ENCODE measurements at places on chromosomes 16 and 17.

- no peak for DNase-seq
Measured at GRCh38 chr16:61858988-61859387, 177.2 kb downstream of the CDH8 start.

GRCh38 chr17:59361916-59362810, 30.7 kb downstream of the YPEL2 start:
- DNase-seq = peak; percentile 66

GRCh38 chr16:30009990-30010843, 610 bp downstream of the DOC2A start:
- no peak for DNase-seq

DNA sequence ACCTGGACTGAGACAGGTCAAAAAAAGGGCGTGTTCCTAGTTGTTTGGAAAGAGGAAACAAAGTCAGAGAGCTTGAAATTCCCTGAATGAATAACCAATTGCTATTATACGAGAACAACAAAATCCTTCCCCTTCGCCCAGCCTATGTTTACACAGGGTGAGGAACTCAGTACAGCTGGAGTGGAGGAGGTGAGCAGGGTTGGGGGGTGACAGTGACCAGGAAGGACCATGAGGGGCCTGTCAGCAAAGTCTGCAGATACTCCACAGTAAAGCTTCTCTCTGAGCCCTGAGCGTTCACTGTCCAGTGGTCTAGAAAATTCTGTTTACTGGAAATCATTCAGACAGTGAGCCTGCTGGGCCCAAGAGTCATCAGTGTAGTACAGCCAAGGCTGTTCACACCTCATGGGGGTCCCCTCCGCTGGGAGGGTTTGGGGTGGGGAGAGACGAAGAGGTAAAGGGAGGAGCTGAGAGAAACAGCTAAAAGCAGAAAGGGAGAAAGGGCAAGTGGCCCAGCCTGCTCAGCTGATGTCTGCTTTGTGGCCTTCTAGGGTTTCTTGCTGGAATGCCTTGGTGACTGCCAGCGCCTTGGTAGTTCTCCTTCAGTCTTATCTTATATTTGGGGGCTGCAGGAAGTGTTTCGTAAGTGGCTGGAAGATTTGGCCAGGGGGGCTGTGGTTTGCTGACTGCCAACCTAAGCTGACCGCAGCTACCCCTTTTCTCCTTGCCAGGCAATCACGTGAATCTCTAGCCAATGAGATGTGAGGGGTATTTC, 5.7 kb downstream of the DUSP3 start:
- DNase-seq = no peak

- no peak for DNase-seq
Measured at GRCh38 chr17:57925361-57925990, 29.7 kb downstream of the CUEDC1 start.

DNA sequence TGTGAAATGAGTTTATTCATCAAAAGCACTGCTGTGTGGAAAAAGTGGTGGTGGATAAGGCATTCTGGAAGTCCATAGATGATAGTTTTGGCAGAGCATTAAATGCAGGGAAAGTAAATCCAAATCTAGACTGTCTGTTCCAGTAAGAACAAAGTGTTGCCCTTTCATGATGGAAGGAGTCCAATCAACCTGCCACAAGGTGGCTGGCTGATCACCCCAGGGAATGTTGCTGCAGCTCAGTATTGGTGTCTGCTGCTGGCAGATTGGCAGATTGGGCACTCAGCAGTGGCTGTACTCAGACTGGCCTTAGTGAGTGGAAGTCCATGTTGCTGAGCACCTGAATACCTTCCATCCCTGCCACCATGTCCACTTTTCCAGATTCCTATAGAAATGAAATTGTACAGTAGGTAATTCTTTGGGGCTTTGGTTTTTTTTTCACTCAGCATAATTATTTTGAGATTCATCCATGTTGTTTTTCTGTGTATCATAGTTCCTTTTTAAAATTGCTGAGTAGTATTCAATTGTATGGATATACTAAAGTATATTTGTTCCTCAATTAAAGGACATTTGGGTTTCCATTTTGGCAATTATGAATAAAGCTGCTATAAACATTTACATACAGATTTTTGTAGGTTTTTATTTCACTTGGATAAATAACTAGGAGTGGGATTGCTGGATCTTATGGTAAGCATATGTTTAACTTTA, 14.3 kb downstream of the DYNLL2 start:
- DNase-seq = no peak

DNA sequence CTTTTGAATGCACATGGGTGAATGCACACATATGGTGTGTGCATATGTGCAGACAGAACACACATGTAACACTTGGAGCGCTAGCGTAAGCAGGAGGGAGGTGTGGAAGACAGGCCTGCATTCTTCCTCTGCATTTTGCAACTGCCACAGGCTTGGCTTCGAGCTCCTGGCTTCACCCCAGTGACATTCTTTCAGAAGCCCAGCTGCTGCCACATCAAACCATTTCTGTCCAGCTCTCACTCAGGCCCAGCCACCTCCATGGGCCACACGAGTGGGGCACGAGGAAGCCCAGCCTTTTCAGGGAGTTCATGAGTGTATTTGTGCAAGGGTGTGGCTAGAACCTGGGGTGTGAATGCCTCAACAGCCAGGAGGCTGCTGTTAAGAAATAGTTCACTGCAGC, 18.8 kb downstream of the LGALS3BP start:
- DNase-seq = no peak

- DNase-seq = no peak
Measured at GRCh38 chr17:64502021-64502420, 4.1 kb downstream of the DDX5 start.

- no peak for DNase-seq
Measured at GRCh38 chr16:10325783-10326543, 59.9 kb upstream of the ATF7IP2 start.

GRCh38 chr17:22171631-22172030, 479.3 kb downstream of the KCNJ18 start:
- no peak for DNase-seq

DNA sequence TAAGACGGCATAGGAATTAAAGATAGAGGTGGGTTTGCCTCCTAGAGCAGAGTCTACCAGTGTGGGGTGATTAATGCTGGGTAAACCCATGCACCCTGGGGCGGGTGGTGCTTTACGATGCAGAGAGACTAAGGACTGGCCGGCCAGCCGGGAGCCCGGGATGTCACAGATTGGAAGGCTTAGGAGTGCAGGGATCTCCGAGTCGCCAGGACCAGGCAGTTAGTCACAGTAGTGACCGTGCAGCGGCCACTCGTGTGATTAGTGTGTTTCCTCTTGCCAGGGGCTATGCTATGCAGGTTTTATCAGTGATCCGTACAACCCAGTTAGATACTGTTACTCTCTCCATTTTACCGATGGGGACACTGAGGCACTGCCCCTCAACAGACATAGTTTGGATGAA, 10.4 kb downstream of the CMIP start:
- no peak for DNase-seq

DNA sequence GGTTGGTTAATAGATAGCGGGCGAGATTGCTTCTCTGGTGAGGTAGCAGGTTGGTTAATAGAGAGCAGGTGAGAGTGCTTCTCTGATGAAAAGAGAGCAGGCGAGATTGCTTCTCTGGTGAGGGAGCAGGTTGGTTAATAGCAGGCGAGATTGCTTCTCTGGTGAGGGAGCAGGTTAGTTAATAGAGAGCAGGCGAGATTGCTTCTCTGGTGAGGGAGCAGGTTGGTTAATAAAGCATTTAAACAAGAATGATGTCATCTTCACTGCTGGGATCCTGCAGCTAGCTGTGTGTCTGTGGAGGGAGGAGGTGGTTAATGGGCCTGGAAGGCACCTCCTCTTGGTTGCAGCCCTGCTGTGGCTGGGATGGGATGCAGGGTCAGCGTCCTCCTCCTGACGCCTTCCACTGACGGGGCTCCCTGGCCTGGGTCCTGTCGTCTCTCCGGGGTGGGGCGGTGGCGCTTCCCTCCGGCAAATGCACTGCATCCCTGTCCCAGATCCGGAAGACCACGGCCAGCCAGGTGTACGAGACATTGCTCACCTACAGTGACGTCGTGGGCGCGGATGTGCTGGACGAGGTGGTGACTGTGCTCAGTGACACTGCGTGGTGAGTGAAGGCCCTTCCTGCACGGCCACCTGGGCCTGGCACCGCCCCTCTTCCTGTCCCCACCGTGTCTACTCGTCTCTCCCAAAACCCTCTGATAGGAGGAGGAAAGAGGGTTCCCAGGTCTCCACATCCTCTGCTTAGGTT, 99.2 kb upstream of the ZNF750 start:
- no peak for DNase-seq

DNA sequence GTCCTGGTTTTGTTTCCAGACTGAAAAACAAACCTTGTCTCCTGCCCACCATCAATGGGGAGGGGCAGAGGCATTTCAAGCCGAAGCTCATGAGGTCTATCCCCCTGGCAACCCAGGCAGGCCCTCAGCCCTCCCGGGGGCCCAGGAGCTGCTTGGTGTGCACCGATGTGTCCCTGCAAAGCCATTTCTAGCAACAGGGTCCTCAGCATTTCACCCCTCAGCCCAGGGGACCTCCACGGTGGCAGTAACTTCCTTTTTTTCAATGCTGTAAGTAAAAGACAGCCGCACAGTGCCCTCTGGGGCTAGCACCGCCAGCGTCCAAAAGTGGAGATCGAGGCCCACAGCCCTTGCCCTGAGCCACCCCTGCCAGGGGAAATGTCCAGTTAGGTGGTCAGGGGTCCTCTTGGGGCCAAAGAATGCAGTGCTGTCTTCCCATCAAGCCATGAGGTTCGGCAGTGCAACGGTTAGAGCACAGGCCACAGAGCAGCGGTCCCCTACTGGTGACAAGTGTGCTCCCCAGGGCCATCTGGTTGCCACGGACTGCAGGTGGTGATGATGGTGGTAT, 79.9 kb downstream of the LITAF start:
- DNase-seq = no peak

GRCh38 chr17:40956401-40957254, 10.1 kb downstream of the KRT39 start:
- DNase-seq = no peak

GRCh38 chr17:21019976-21020586, 22.7 kb downstream of the USP22 start:
- DNase-seq = peak; percentile 55

DNA sequence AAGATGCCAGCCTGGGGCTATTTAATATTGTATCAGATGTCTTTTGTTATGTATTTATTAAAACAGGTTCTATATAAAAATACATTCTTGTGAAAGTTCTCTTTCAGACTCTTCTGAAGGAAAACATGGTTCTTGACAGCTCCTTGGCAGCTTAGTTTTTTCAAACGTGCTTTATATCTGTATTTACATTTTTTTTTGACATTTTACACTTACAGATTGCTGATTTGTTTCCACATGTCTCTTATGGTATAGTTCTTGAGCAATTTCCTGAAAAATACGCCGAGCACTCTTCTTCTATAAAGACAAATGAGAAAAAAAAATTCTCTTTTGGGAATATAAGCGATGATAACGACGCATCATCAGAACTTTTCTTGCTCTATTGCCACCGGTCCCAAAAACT, 9.5 kb downstream of the IGSF6 start:
- no peak for DNase-seq

DNA sequence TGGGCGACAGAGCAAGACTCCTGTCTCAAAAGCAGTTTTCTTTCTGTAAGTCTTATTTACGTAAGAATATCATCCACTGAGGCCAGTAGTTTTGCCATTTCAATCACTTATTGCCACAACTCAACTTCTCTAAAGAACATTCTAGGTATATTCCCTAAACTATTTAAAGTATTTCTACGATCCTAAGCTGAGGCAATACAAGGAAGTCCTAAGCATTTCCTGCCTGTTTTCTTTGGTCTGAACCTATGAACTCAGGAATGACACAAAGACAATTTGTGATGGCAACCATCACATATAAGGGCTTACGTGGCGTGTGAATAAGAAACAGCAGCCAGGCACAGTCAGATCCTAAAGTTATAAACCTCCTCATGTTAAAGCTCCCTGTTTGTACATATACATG, 14.2 kb downstream of the USP36 start:
- no peak for DNase-seq

DNA sequence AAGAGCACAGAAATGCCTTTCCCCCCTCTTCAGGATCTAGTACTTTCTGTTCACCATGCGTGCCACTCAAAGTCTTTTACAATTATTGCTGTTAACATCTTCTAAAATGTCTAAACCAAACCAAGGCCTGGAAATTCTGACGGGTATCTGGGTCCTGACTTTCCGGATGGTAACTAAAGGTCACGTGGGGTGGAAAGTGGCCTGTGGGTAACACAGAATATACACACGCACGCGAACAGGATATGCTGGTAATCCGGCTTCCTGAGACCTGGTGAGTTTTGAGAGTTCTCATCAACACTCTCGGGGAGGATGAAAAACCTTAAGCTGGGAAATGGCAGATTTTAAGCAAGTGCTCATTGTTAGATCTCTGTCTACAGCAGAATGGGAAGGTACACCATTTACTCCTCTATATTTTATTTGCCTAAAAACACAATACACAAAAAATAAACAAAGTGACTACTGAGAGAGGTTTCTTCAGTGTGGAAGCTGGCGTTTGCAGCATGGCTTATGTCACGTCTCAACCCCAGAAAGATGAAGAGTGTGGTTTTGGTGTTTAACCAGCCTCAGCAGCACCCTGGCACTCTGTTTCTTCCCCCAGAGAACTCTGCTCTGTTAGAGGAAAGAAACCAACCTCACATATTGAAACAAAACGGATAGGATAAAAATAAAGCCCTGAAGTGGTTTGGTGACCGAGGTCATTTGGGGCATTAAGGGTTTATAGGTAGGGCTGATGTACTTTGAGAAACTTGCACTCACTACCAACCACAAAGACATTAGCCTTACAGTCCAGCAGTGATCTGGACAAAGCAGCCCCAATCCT, 37.3 kb downstream of the SMG6 start:
- DNase-seq = peak; percentile 85

DNA sequence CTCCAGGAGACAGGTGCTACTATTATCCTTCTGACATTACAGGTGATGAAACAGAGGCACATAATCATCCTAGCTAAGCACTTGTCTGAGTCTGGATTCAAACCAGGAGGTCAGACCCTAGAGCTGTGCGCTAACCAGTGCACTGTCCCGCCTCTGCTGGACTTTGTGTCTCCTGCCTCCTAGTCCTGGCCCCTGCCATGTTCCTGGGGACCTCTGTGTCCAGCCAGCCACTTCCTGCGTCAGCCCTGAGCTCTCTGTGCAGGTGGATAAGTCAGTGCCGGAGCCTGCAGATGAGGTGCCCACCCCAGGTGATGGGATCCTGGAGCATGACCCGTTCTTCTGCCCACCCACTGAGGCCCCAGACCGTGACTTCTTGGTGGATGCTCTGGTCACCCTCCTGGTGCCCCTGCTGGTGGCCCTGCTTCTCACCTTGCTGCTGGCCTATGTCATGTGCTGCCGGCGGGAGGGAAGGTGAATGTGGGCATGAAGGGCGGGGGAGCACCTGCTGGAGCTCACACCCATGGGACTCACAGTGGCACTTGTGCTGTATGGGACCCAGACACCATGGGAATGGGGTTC, 4.2 kb downstream of the SGCA start:
- DNase-seq = no peak

- DNase-seq = no peak
Measured at GRCh38 chr16:85675251-85675874, 13.4 kb downstream of the GINS2 start.

DNA sequence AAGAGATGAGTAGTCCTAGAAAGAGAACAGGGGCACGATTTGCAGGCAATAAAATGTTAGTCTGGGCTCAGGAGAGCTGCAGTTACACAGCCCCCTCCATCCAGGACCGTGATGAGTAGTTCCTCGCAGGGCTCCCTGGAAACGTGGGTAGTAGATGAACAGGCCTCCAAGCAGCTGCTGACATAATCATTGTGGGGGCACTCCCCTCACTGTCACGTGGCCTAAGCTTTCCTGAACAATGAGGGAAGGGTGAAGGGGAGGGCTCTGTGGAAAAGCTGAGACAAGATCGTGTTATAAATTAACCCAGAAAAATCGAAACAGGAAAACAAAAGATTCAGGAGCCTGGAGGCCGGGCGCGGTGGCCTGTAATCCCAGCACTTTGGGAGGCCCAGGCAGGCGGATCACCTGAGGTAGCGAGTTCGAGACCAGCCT, 1.3 kb upstream of the PER1 start:
- DNase-seq = peak; percentile 13
